ENCODE measurements at places on chromosomes 7 and 10.

GRCh38 chr10:11871466-11871865 lies 48.3 kb downstream of the PROSER2 start:
- DNase-seq = no peak

GRCh38 chr7:1639071-1639470 lies 31.0 kb upstream of the ELFN1 start:
- no peak for DNase-seq

- DNase-seq = no peak
These were observed 37.9 kb upstream of the ANKRD1 start for GRCh38 chr10:90958781-90959180.

- DNase-seq = no peak
These were observed 210.4 kb downstream of the PAXIP1 start for GRCh38 chr7:154792436-154793055.

- no peak for DNase-seq
These were observed 141.1 kb downstream of the CCSER2 start for GRCh38 chr10:84469470-84469869.

GRCh38 chr7:25059576-25059975 lies 65.5 kb downstream of the CYCS start:
- no peak for DNase-seq

DNA sequence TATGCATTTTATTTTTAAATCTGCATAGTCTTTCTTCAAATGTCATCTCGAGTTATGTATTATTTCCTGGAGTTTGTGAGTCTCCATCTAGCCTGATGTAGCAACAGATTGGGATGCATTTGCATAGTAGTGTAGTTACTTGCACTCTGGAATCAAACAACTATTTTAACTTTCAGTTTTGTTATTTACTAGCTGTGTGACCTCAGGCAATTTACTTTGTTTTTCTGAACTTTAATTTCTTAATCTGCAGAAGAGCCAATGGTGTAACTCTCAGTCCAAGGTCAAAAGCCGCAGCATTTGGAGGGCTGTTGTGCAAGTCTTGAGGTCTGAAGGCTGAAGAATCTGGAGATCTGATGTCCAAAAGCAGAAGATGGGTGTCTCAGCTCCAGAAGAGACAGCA lies 175.8 kb upstream of the SORCS1 start:
- no peak for DNase-seq

GRCh38 chr10:104666106-104666505 lies 25.0 kb downstream of the SORCS3 start:
- DNase-seq = no peak

DNA sequence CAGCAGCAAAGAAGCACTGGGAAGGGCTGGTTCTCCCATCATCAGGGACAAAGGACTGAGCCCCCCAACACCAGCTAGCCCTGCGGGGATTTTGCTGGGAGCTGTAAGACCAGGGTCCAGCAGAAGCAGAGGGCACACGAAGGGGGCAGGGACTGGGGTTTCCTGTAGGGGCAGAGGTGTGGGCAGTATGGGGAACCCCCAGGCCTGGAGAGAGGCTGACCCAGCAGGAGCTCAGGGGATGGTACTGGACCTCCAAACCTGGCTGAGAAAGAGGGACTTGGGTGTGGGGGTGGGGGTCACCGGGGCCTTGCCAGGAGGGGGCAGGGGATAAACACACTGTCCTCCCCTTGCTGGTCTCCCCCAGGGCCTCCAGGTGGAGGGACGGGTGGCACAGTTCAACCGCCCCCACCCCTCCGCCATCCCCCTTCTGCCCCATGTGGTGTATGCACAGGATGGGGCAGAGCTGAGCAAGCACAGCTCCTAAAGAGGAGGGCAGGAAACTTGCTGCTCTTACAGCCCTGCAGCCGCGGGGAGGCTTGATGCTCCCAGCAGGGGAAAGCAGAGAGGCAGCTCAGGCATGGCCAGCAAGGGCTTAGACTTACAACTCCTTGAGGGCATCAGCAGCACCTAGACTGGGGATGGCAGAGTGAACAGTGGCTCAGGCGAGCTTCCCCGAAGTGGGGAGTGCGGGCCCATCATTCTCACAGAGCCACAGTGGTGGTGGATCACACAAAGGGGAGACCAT lies 12.4 kb upstream of the RET start:
- no peak for DNase-seq

DNA sequence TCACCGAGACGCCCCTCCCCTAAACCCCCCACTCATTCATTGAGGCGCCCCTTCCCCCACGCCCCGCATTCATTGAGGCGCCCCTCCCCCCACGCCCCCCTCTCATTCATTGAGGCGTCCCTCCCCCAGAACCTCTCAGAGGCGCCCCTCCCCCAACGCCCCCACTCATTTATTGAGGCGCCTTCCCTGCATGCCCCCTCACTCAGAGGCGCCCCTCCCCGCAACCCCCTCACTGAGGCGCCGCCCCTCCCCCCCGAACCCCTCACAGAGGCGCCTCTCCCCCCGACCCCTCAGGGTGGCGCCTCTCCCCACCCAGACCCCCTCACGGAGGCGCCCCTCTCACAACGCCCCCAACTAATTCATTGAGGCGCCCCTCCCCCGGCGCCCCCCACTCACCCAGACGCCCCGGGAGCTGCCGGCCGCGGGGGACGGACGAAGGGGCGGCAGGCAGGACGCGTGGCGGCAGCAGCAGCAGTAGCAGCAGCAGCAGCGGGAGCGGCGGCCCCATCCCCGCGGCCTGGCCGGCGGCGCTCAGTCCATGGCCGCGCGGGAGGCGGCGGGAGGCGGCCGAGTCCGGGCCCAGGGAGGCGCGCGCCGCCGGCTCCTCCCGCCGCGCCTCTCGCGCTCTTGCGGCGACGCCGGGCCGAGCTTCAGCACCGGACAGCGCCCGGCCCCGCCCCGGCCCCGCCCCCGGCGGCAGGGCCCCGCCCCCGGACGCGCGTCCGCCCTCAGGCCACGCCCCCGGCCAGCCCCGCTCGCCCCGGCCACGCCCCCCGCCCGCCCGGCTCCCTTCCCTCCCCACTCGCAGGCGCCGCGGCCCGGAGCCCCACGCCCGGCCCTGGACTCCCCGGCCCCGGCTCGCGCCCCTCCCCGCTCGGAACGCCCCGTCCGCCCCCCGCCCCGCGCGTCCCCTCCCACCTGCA lies at the start of gene PTPRN2:
TSS of gene PTPRN2 (minus strand) at position 662 of the 923 bp plus-strand sequence.
- peak; percentile 27 for DNase-seq

Data from hippocampal formation (tissue), 2 donors.